ENCODE measurements at places on chromosomes 13 and 19.
A peak's percentile ranks its signal among the peaks of the same experiment; 100 is the strongest.

DNA sequence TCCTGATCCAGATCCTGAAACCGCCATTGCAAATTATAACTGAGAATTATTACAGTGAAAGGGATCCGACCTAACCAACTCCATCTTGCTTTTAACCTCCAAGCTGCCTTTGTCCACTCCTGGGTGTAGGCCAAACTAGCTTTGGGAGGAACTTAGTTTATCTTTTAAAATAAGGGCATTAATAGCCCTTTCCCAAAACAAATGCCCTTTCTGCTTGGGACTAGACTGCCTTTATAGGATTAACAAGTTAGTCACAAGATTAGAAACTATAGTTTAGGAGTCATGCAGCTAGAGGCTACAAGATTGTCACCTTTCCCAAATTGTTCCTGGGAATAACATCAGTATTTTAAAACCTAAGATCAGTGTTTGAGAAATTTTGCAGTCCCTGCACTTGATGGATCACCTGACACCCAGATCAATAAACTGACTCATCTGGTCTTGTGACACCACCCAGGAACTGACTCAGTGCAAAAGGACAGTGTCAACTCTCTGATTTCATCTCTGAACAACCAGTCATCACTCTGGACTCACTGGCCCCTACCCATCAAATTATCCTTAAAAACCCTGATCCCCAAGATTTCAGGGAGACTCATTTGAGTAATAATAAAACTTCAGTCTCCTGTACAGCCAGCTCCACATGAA lies 4.1 kb upstream of the ZNF841 start:
- H3K4me1 ChIP-seq = peaks cover 5% of the 10 kb centered on the region
- ATAC-seq = no peak
- H3K27ac ChIP-seq = no peak overlapping the region
- no peaks in the 10 kb centered on the region for H3K36me3 ChIP-seq

DNA sequence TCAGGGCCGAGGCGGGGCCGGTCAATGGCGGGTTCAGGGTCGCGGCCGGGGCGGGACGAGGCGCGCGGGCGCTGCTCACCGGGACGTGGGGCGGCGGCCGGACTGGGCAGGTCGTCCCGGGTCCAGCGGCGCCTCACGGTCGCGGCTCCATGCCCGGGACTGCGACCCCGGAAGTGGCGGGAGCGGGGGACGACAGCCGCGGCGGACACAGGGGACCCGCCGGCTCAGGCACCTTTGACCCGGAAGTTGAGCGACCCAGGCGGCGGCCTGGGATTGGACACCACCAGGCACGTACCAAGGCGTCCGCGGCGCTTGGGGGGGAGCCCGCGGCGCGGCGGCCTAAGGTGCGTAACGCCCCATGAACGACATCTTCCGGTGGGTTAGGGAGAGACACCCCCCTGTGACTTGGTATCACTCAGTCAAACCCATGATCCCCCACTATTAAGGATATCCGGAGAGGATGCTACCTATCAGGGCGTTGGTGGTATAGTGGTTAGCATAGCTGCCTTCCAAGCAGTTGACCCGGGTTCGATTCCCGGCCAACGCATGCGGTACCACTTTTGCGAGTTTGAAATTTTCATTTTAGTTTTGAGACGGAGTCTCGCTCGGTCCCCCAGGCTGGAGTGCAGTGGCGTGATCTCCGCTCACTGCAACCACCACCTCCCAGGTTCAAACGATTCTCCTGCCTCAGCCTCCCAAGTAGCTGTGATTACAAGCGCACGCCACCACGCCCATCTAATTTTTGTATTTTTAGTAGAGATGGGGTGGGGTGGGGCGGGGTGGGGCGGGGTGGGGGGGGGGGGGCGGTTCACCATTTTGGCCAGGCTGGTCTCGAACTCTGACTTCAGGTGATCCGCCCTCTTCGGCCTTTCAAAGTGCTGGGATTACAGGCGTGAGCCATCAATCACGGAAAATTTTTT lies at the start of gene DPP9:
DPP9 (minus strand) TSS at position 248 of the 920 bp plus-strand sequence. CDS start 3,936 bp downstream, outside the sequence.
- peaks cover 14% of the 10 kb centered on the region for H3K4me1 ChIP-seq
- ATAC-seq = peak; percentile 98
- no peaks in the 10 kb centered on the region for H3K27me3 ChIP-seq
- H3K27ac ChIP-seq = peak within 1 kb of the TSS; percentile 73
- H3K4me3 ChIP-seq = peak within 1 kb of the TSS; percentile 81

- ATAC-seq = no peak
- H3K4me3 ChIP-seq = no peak overlapping the region
- H3K4me1 ChIP-seq = no peaks in the 10 kb centered on the region
These were observed 1705.0 kb downstream of the OLFM4 start for GRCh38 chr13:54733639-54734038.

DNA sequence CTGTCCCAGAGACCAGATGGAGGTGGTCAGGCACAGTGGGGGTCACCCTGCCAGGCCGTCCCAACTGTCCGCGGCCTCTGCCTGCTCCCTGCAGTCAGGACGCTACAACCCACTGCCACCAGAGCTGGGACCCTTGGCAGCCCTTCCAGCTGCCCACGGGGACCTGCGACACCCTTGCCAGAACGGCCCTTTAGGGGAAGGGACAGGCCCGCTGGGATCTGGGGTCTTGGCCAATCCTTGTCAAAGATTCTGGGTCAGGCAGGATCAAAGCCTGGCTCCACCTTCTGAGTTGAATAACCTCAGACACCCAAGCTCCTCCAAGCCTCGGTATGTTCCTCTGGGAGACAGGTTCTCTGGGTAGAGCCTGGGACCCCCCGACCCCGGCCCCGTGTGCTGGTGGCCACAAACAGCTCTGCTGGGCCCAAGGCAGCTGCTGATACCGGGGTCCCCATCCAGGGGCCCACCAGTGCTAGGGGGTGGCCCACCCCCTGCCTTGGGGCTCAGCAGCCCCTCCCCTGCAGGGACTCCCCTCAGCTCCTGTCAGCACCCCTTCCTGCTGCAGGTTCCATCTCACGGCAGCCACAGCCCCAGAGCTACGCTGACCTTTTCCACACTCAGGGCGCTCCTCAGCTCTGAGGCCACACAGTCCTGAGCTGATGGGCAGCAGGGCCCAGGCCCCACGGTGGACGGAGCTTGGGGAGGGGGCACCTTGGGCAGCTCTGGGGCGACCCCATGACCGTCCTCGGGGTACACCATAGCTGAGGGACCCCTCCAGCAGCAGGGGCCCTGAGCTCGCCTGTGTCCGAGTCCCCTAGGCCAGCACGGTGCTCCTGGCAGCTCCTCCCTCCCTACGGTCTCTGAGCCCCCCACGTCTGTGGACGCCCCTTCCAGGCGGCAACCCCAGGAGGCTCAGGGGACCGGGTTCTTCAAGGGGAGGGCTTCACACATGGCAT lies 18.4 kb downstream of the SBNO2 start:
- ATAC-seq = peak; percentile 17
- peaks cover 71% of the 10 kb centered on the region for H3K4me1 ChIP-seq
- peaks cover 68% of the 10 kb centered on the region for H3K36me3 ChIP-seq
- peak overlapping the region; percentile 86 for H3K27ac ChIP-seq
- no peaks in the 10 kb centered on the region for H3K27me3 ChIP-seq

DNA sequence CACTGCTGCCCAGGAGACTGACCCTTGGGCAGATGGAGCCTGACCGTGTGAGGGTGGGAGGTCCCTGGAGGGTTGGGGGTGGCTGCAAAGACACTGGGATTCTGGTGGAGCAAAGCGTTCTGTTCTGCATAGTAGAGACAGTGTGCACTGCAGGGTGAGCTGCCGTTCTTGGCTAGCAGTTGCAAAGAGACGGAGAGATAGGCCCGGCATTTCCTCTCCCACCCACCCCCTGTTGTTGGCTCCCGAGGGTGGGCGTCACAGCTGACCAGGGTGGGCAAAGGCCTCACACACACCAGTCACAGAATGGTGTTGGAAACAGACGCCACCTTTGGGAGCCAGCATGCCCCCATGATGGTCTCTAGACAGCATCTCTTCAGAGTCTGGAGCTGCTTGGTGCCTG lies 11.4 kb downstream of the TMEM255B start:
- ATAC-seq = no peak
- H3K27ac ChIP-seq = no peak overlapping the region
- H3K27me3 ChIP-seq = peaks cover 3% of the 10 kb centered on the region
- no peaks in the 10 kb centered on the region for H3K36me3 ChIP-seq
- H3K4me3 ChIP-seq = no peak overlapping the region

DNA sequence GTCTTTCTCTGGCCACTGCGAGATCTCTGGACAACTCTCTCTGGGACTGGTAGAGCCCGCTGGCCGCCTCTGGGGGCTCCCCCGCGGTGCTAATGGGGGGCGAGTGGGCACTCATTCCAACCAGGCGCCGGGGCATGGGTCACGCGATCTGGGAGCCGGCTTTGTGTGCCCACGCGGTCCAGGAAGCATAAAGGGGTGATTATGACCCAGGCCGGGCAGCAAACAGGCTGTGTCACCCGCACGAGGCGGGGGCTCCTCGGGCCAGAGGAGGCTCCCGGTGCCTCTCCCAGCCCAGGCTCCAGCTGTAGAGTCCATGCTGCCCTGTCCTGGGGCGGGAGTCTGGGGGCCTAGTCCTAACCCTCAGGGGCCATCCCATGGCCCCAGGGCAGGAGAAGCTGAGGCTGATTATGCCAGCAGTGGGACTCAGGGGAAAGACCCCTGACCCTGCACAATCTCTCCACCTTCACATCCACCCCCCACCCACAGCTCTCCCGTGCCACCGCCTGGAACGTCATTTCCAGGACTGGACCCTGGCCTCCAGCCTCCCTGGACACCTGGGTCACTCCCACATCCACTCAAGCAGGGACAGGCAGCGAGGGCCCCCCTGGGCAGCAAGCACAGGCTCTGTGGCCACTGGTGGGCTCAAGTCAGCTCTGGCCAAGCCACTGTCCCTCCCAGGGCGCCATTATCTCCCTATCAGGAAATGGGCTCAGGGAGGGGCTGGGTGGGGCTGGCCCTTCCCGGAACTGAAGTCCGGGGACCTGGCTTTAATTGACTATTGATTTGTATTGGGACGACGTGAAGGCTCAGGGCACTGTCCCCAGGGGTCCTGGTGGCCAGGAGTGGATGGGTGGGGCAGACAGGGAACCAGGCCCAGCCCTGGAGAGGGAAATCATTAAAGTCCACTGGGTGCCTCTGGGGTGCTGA lies 50.0 kb downstream of the PTPRS start:
- H3K4me3 ChIP-seq = no peak overlapping the region
- no peak for ATAC-seq
- peak overlapping the region; percentile 59 for H3K27ac ChIP-seq
- H3K27me3 ChIP-seq = no peaks in the 10 kb centered on the region
- peaks cover 78% of the 10 kb centered on the region for H3K4me1 ChIP-seq

- no peaks in the 10 kb centered on the region for H3K4me1 ChIP-seq
- H3K4me3 ChIP-seq = no peak overlapping the region
- no peak for ATAC-seq
- peaks cover 32% of the 10 kb centered on the region for H3K27me3 ChIP-seq
- H3K36me3 ChIP-seq = no peaks in the 10 kb centered on the region
These were observed 25.7 kb downstream of the CCNE1 start for GRCh38 chr19:29837448-29837981.

DNA sequence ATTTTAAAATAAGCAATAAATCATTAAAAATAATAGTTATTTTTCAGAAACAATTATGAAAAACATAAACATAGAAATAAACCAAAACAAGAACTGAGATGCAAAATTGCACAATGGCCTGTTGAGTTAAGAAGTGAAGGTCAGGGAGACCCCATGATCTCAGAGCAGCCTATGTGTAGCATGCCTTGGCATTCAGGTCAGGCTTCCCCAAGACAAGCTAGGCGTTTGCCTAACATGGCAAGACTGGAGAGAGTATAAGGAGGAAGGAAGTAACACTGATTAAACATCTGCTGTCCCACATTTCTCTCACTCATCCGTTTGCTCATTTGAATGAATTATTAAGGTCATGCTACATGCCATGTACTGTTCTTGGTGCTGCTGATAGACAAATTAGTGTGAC lies 291.8 kb downstream of the TSHZ3 start:
- ATAC-seq = no peak
- no peaks in the 10 kb centered on the region for H3K36me3 ChIP-seq
- H3K4me3 ChIP-seq = no peak overlapping the region
- no peak overlapping the region for H3K27ac ChIP-seq
- H3K4me1 ChIP-seq = no peaks in the 10 kb centered on the region
- no peaks in the 10 kb centered on the region for H3K27me3 ChIP-seq

- ATAC-seq = no peak
- H3K4me3 ChIP-seq = no peak overlapping the region
- no peaks in the 10 kb centered on the region for H3K27me3 ChIP-seq
- no peaks in the 10 kb centered on the region for H3K36me3 ChIP-seq
These were observed 146.3 kb downstream of the GPC5 start for GRCh38 chr13:91544723-91545122.
